ENCODE measurements at places on chromosomes 7 and 10.

DNA sequence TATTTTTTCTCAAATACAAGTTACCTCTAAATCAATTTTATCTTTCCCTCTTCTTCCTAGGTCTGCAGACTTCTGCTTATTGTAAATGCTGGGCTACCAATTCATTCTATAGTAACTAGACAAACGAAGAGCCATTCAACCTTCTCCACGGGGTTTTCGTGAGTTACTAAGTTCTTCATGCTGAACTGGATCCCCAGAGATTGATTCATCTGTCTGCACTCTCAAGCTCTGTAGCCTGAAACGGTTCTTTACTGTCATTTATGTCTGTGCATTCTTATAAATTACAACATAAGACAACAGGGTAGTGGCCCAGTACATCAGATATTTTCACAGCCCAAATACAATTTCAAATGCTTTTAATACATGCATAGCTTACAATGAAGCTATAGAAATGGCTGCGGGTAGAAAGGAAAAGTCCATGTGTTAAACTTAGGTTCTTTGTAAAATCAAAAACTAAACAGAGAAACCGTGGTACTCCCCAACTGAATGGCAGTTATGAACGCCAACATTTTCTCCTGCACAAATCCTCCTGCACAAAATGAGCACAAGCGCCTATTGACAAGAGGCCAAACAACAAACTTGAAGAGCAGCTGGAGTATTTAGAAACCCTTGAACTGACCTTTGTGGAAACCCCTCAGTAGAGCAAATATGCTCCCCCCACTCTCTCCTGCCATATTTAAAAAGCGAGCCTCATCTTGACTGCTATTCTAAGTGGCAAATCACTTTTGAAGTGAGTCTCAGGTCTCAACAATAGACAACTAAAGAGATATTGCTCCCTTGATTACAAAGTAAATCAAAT is 20.7 kb downstream of the LAMB1 start:
- DNase-seq: no peak

DNA sequence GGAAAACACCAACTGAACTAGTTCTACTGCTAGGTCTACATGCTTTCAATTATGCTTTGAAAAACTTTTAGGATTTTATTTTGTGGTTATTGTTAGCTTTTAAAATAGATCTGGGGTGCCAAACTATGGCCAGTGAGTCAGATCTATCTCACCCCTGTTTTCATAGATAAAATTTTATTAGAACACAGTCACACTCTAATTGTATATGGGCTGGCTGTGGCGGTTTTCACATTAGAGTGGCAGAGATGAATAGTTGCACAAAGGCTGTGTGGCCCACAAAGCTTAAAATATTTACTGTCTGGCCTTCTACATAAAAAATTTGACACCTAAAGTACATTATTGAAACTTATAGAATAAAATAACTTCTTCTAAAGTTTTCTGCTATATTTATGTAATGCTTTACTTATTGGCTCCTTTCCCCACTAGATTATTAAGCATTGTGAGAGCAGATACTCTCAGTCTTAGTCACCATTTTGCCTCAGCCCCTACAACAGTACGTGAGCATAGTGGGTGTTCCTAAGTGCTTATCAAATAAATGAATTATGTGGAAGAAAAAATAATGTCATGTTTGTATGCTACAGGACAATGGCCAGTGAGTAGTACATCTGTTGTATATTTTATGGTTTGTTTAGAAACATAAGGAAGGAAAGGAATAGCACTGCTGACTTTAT is 5.4 kb upstream of the SUV39H2 start:
- no peak for DNase-seq

- no peak for DNase-seq
Observed at GRCh38 chr10:112208997-112209396, 25.4 kb upstream of the GPAM start.

DNA sequence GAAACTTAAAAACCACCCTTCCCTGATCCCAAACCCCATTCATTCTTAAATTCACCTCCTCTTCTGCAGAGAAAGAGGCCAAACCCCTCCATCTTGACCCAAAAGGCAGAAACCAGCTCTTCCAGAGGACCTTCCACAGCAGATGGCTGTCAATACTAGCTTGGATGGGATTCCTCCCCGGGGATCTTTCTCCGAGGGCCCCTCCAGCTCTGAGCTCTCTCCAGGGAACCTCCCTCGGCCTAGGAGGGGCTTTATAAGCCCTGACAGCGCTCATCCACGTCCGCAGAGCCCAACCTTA is 5.4 kb downstream of the TNRC18 start:
- no peak for DNase-seq

- no peak for DNase-seq
Observed at GRCh38 chr10:117246997-117247671, 6.2 kb downstream of the SLC18A2 start.

GRCh38 chr10:53716156-53716555 is 943.6 kb upstream of the MBL2 start:
- DNase-seq: no peak

GRCh38 chr7:82675396-82675795 is 231.8 kb upstream of the CACNA2D1 start:
- DNase-seq: no peak

- no peak for DNase-seq
Observed at GRCh38 chr10:30092151-30092790, 32.9 kb upstream of the JCAD start.

GRCh38 chr7:148819697-148820360 is 64.3 kb downstream of the EZH2 start:
- no peak for DNase-seq

DNA sequence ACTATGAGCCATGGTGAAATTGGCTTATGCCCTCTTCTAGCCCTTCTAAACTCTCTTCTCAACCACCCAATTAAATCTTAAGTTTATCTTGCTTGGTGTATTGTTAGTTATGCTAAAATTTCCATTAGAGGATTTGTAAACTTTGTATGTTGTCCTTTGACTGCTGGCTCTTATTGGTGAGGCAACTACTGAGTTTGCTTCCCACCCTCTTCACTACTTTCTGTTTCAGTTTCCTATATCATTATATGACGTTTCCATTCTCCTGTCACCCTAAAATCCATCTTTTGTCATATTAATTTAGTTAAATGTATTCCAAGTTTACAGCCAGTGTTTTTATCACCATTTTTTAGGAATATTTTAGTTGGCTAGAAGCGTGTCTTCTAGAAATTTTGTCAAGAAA is 80.9 kb upstream of the VWC2 start:
- no peak for DNase-seq

GRCh38 chr10:44978570-44979280 is at the start of gene DEPP1:
TSS of gene DEPP1 (minus strand) at chr10:44978809. CDS start at chr10:44978030, 779 bp downstream.
- no peak for DNase-seq

- DNase-seq: no peak
Observed at GRCh38 chr10:130039141-130039540, 71.5 kb downstream of the C10orf143 start.

- no peak for DNase-seq
Observed at GRCh38 chr7:149007611-149008010, 20.7 kb downstream of the PDIA4 start.

GRCh38 chr10:73088304-73088703 is 8.4 kb downstream of the P4HA1 start:
- no peak for DNase-seq

GRCh38 chr10:49457686-49458085 is 61.8 kb upstream of the DRGX start:
- no peak for DNase-seq

- no peak for DNase-seq
Observed at GRCh38 chr7:65429642-65430343, 56.1 kb downstream of the ZNF92 start.

- DNase-seq: no peak
Observed at GRCh38 chr7:33933611-33934281, 28.4 kb downstream of the BMPER start.

- no peak for DNase-seq
Observed at GRCh38 chr7:81264116-81264515, 345.3 kb upstream of the SEMA3C start.

GRCh38 chr7:67955061-67955460 is 958.4 kb downstream of the TYW1 start:
- DNase-seq: no peak

DNA sequence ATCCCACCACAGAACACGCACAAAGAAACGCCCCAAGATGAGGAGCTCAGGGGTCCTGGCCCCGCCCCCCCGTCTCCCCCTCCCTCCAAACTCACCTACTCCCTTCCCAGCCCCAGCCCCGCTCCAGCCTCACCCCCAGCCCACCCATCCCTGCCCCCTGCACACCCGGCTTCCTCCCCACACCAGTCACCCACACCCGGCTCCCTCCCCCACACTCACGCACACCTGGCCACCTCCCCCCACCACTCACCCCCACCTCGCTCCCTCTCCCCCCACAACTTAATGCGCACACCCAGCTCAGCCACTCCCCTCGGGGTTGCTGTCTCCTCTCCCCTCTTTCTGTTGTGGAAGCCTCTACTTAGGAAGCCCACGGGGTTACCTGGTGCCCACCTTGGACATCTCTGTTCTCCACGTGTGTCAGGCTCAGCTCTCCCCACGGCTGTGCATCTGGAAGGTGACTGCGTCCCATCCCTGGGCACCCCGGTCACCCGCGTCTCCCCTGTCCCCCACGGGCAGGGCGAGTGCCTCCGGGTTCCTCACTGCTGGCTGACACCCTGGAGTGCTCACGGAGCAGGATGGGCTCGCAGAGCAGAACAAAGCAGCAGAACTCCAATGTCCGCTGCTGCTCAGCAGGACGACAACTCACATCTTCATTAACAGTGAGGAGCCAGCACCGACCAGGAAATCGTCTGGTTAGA is 166.8 kb downstream of the USP6NL start:
- DNase-seq: no peak

DNA sequence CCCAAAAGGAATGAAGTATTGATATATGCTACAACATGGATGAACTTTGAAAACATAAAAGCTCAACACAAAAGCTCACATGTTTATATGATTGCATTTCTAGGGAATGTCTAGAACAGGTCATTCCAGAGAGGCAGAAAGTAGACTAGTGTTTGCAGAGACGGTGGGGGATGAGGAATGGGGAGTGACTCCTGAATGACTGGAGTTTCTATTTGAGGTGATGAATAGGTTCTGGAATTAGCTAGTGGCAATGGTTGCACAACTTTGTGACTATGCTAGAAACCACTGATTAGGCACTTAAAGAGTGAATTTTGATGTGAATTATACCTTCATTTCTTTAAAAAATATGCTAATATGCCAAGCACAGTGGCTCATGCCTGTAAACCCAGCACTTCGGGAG is 6.9 kb downstream of the KPNA7 start:
- no peak for DNase-seq

DNA sequence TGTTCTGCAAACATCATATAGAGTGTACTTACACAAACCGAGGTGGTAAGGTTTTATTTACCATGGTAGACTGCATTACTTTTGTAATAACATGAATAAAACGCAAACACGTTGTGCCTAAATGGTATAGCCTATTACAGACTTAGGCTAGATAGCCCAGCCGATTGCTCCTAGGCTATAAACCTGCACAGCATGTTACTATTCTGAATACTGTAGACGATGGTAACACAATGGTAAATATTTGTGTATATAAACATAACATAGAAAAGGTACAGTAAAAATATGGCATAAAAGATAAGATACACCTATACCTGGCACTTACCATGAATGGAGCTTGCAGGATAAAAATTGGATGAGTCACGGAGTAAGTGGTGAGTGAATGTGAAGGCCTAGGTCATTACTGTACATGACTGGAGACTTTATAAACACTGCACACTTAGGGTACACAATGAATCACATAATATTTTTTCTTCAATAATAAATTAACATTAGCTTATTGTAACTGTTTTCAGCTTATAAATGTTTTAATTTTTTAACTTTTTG is 16.3 kb downstream of the AKR1D1 start:
- no peak for DNase-seq

GRCh38 chr7:112888781-112889180 is 98.6 kb upstream of the TMEM168 start:
- DNase-seq: no peak

DNA sequence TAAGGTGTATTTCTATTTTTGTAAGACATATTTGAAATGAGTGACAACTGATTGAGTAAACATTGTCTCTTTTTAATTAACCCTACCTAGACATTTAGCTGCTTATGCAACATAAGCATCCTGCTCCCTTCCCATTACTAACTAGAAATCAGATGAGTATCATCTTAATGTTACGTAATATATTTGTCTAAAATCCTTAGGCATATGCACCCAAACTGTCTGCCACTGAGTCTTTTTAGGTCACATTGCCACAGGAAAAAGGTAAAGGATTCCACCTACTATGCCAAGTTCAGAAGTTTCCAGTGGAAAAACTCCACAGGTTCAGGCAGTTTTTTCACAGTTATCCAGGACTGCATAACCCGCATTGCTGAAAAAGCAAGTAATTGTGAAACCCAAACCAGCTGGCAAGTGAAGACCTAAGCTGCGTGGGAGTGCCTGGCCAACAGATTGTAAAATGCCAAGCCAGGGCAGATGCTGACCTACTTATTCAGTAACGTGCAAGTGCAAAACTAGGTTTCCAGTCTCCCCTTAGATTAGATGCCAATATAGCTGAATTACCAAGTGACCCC is 983.7 kb downstream of the GATA3 start:
- no peak for DNase-seq

GRCh38 chr10:35140727-35141126 is 14.1 kb downstream of the CREM start:
- no peak for DNase-seq

GRCh38 chr10:60921633-60922032 is 22.4 kb downstream of the RHOBTB1 start:
- no peak for DNase-seq

GRCh38 chr10:86583983-86584382 is 62.4 kb upstream of the WAPL start:
- no peak for DNase-seq

DNA sequence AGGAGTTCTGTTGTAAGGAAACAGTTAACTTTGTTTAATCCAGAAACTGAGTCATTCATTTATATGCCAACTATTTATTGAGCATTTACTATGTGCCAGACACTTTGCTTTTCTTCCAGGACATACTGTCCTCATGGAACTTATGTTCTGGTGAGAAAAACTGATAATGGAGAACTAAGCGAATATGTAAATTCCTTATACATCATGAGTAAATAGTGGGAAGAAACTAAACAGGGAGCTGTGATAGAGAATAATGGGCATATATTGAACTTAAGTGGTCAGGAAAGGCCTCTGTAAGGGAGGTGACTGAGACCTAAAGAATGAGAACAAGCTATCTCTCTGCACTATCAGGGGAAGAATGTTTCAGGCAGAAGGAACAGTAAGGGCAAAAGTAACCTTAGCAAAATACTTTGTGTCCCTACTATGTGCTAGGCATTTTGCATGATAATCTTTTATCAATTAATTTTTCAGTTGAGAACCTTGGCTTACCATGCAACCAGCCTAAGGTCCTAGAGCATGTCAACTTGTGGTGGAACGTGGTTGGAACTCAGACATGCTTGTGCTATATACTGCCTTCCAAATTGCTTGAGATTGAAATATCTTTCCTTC is 45.4 kb downstream of the ST7 start:
- no peak for DNase-seq

- DNase-seq: no peak
Observed at GRCh38 chr7:107078517-107078966, 34.0 kb downstream of the PRKAR2B start.

GRCh38 chr7:17134786-17135185 is 163.7 kb upstream of the AHR start:
- no peak for DNase-seq

- DNase-seq: no peak
Observed at GRCh38 chr7:118863966-118864365, 639.5 kb downstream of the ANKRD7 start.

Measured in stimulated activated CD8-positive, alpha-beta memory T cell treated with anti-CD3 and anti-CD28 coated beads, Interleukin-2, amount 100 ng/mL, for 1 hour (primary cell).